ENCODE measurements at places on chromosomes 4 and X.

DNA sequence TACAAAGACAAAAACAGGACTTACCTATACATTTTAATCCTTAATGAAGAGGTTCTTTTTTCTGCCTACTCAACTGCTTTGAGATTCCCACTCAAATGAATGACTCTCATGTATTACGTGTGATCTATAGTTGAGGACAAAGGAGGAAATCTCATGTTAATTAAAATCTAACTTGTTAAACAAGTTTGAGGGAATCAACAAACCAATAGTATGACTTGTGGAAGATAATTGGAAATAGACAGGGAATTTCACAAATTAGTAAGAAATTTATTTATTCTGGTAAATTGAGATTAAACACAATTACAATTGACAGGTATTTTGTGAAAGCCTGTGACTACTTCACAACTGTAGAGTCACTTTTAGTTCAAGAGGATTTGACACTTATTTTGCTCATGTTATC is at the start of gene TMPRSS11D:
TMPRSS11D (minus strand) TSS at position 101 of the 400 bp plus-strand sequence; CDS start at position 32, 69 bp downstream.
- no peak for DNase-seq

DNA sequence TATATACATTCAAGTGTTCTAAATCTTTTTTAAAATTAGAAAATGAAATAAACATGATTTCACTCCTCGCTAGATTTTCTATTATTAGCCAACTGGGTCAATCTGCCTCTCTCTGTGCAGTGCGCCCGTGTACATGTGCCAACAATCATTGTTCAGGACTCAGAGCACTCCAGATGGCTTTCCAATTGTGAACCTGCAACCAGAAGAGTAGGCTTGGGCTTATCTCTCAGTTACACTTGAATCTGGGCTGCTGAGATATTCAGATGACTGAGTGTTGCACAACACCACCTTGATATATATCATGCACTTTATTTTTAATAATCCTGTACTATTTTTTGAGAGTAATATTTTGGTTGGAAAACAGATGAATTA is 184.0 kb upstream of the FSTL5 start:
- DNase-seq = no peak

GRCh38 chr4:188145601-188146000 is 6.4 kb downstream of the TRIML1 start:
- no peak for DNase-seq

DNA sequence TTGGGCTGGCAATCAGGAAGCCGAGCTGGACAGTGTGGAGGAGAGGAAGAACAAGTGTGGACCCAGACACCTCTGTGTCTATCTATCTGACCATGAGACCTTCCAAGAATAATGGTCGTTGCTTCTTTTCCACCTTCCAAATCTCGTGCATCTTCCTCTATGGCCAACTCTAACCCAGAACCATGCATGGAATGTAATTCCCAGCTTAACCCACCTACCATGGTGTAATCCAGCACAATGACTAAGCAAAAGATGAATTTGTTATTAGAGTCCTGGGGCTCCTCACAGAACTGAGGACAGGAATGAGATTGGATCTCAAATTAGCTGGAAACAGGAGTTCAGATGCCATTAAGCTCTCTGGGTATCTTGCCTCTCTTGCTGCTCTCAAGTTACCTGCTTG is 17.4 kb upstream of the TMEM184C start:
- no peak for DNase-seq

- no peak for DNase-seq
These were observed 133.4 kb downstream of the APBB2 start for GRCh38 chr4:41080976-41081375.

DNA sequence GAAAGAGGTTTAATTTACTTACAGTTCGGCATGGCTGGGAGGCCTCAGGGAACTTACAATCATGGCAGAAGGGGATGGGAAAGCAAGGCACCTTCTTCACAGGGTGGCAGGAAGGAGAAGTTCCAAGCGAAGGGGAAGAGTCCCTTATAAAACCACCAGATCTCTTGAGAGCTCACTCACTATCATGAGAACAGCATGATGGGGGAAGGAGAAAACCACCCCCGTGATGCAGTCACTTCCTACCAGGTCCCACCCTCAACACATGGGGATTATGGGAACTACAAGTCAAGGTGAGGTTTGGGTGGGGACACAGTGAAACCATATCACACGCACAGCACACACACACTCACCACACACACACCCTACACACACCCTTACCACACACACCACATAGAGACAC is 104.3 kb downstream of the DCTD start:
- DNase-seq = no peak

Data from right kidney (tissue), 9 donors.